Left ventricle myocardium inferior (tissue), 1 donor: ENCODE measurements at places on chromosomes 1 and 21. TPM values are rescaled to one million over a fixed set of nuclear protein-coding genes. Genes with fewer than 3 reads are reported as not detected.
A peak's percentile ranks its signal among the peaks of the same experiment; 100 is the strongest.

KCNE2 gene
- not detected for total RNA-seq

DNA sequence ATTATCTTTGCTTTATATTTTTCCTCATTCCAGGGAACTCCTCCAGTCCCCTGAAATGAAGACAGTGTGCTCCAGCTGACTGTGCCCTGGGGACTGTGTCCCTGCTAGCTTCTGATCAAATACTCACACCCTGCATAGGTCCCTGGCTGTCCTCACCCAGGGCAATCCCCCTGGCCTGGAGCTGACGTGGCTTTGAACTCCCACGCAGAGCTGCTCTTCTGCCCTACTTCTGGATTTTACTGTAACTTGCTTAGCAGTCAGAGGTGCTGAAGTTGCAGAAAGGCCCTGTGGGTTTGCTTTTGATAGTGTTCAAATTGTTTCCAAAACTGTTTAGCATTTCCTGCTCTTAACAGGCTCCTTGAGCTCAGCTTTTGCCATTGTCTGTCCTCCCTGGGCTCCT, 186.5 kb downstream of the FASLG start:
- no peak overlapping the region for H3K4me3 ChIP-seq
- DNase-seq = no peak
- H3K36me3 ChIP-seq = no peaks in the 10 kb centered on the region

DNA sequence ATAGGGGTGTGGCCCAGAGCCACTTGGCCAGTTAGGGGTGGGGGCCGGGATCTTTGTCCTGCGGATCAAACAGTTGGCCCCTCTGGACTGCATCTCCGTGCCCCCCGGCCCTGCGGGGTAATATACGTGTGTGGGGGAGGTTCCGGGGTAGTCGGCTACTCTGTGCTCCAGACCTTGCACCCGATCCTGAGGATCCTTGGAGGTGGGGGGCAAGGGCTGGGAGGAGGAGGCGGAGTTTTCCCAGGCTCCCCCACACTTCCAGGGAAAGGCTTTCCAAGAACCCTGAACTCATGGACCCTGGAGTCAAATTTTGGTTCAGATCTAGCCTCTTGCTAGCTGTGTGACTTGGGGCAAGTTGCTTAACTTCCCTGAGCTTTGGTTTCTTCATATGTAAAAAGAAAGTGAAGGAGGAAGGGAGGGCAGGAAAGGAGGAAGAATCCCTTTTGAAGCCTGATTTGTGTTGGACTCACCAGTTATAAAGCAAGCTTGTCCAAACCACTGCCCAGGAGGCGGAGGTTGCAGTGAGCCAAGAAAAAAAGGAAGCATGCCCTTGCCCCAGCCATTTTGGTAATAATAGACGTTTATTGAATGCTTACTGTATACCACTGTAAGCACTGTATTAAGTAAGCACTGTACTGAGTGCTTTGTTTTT, 686 bp downstream of the MIIP start:
- H3K4me3 ChIP-seq = peak overlapping the region; percentile 98
- DNase-seq = peak; percentile 22
- no peaks in the 10 kb centered on the region for H3K27me3 ChIP-seq
- peak overlapping the region; percentile 87 for H3K27ac ChIP-seq
- peaks cover 34% of the 10 kb centered on the region for H3K36me3 ChIP-seq
- H3K4me1 ChIP-seq = peaks cover 23% of the 10 kb centered on the region

MAPKAPK2 gene
- 215 TPM for total RNA-seq

DNA sequence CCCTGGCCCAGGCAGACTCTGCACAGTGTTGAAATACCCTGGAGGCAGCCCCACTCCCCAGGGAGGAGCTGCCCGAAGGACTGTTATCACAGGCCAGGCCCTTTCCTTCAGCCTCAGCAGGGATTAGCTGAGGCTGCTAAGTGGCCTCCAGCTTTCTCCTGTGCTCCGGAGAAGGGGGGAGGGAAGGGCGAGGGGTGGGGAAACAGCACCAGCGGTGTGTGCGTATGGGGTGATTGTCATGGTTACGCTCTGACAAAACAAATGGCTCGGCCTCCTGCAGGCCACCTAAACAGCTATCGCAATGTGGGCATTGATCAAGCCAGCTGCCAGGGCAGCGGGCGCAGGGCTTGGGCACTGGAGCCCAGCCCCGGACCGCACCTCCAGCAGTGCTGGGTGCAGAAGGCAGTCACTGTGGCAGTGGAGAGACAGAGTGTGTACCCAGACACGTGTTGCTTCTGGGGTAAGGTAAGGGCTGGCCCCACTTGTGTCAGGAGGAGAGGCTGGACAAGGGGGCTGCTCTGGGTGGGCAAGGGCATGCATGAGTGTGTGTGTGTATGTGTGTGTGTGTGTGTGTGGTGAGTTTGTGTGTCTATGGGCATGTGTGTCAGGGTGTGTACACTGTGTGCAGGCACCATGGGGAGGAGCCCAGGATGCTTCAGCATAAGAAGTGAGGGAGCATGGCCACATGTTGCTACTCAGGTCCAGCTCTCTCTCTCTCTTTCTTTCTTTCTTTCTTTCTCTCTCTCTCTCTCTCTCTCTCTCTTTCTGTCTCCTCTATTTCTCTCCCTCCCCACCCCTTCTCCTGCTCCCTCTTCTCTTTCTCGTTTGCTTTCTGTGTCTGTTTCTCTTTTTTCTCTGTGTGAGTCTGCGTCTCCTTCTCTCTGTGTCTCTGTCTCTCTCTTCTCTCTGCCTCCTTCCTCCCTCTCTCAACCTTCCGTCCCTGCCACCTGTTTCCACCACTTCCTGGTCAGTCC, at the start of gene VWA5B1:
Gene VWA5B1 (plus strand): TSS at position 252 of the 974 bp plus-strand sequence. CDS start 19,727 bp downstream, outside the sequence.
- H3K36me3 ChIP-seq = no peaks in the 10 kb centered on the region
- H3K4me3 ChIP-seq = peak within 1 kb of the TSS; percentile 39
- no peak within 1 kb of the TSS for H3K27ac ChIP-seq
- DNase-seq = no peak
- H3K4me1 ChIP-seq = peaks cover 8% of the 10 kb centered on the region

GRCh38 chr1:154221278-154222001, 685 bp downstream of the UBAP2L start:
- peak overlapping the region; percentile 87 for H3K4me3 ChIP-seq
- no peaks in the 10 kb centered on the region for H3K27me3 ChIP-seq
- H3K27ac ChIP-seq = peak overlapping the region; percentile 98
- peak; percentile 57 for DNase-seq

TEX38 gene
- total RNA-seq = 0.22 TPM

TSTD1 gene
- total RNA-seq = 13.4 TPM

IL20 gene
- not detected for total RNA-seq

DNA sequence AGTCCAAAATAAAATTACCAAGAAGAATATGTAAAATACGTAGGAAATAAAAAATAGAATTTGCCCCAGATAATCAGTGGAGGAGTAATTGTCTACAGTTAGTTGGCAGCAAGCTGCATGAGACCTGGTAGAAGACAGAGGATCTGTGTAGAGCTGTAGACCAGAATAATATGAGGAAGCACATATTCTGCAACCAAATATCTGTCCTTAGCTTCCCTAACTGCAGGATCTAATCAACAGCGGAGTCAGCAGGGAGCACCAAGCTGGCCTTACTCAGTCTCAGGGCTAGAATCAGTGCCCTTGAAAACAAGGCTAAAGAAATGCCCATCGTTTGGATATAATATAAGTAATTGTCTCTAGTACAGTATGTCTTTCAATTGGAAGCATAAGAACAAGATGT, 6.1 kb upstream of the GCSAML start:
- H3K4me3 ChIP-seq = no peak overlapping the region
- no peak overlapping the region for H3K27ac ChIP-seq
- H3K4me1 ChIP-seq = no peaks in the 10 kb centered on the region
- H3K36me3 ChIP-seq = no peaks in the 10 kb centered on the region
- no peak for DNase-seq

DNA sequence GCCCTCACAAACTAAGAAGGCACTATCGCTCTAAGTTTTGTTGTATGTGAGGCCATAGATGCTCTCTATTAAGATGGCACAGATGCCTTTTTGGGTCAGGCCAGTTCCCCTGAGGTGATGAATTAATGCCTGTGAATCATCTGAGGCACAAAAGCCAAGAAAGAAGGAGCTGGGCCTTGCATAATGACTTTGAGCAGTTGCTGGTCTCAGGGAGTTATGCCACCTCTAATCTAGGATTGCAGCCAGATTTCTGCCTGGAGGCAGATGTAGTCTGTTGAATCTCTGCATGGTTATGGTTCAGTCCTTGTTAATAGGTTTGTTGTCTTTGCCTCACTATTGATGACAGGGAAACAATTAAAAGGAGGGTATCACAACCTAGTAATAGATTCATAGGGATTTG, 168.1 kb upstream of the CHRM3 start:
- no peaks in the 10 kb centered on the region for H3K36me3 ChIP-seq
- H3K4me3 ChIP-seq = no peak overlapping the region
- H3K27ac ChIP-seq = no peak overlapping the region
- no peak for DNase-seq
- H3K27me3 ChIP-seq = no peaks in the 10 kb centered on the region

GRCh38 chr21:26972192-26972591, 5.3 kb upstream of the ADAMTS5 start:
- DNase-seq = no peak
- no peak overlapping the region for H3K4me3 ChIP-seq
- peaks cover 23% of the 10 kb centered on the region for H3K27me3 ChIP-seq
- no peak overlapping the region for H3K27ac ChIP-seq
- peaks cover 10% of the 10 kb centered on the region for H3K4me1 ChIP-seq
- no peaks in the 10 kb centered on the region for H3K36me3 ChIP-seq

GRCh38 chr21:31647650-31648049, 11.8 kb upstream of the SOD1 start:
- no peak for DNase-seq
- no peaks in the 10 kb centered on the region for H3K4me1 ChIP-seq
- no peak overlapping the region for H3K27ac ChIP-seq
- H3K27me3 ChIP-seq = no peaks in the 10 kb centered on the region
- no peaks in the 10 kb centered on the region for H3K36me3 ChIP-seq

DNA sequence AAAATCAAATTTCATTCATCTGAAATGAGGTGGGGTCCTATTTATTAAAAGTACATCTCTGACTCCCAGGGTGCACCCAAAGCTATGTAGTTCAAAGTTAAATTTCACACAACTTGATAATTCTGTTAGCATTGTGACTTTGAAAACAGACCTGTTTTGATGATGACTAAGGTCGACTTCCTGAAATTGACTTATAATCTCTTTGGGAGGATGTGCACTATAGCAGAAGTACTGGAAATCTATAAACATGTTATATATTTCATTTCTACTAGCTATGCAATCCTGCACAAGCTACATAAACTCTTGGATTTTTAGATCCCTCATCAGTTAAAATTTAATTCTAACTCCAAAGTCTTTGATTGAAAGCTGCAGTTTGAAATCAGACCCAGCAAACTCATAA, 507.6 kb downstream of the NEGR1 start:
- no peak overlapping the region for H3K27ac ChIP-seq
- H3K27me3 ChIP-seq = no peaks in the 10 kb centered on the region
- peaks cover 17% of the 10 kb centered on the region for H3K4me1 ChIP-seq
- H3K36me3 ChIP-seq = no peaks in the 10 kb centered on the region
- no peak overlapping the region for H3K4me3 ChIP-seq
- no peak for DNase-seq

DNA sequence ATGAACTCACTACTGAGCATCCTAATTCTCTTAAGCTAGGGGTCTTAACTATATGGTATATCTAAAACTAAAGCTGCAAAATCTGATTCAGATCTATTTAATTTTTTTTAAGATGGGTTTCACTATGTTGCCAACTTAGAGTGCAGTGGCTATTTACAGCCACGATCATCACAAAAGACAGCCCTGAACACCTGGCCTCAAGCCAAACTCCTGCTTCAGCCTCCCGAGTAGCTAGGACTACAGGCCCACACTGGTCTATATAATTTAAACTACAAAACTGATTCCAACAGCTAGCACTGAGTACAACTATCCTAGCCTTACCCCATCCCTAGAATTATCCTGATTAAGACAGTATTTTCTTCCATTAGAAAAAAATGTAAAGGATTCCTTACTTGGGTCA, 37.1 kb downstream of the EIF4G3 start:
- H3K4me1 ChIP-seq = peaks cover 14% of the 10 kb centered on the region
- no peak overlapping the region for H3K4me3 ChIP-seq
- H3K36me3 ChIP-seq = peaks cover 16% of the 10 kb centered on the region

GRCh38 chr1:40978886-40979240, 633 bp upstream of the CTPS1 start:
- H3K4me3 ChIP-seq = peak overlapping the region; percentile 79
- peak overlapping the region; percentile 98 for H3K27ac ChIP-seq
- no peak for DNase-seq
- H3K4me1 ChIP-seq = peaks cover 29% of the 10 kb centered on the region
- H3K27me3 ChIP-seq = no peaks in the 10 kb centered on the region

KCNJ9 gene
- 0.05 TPM for total RNA-seq

DNA sequence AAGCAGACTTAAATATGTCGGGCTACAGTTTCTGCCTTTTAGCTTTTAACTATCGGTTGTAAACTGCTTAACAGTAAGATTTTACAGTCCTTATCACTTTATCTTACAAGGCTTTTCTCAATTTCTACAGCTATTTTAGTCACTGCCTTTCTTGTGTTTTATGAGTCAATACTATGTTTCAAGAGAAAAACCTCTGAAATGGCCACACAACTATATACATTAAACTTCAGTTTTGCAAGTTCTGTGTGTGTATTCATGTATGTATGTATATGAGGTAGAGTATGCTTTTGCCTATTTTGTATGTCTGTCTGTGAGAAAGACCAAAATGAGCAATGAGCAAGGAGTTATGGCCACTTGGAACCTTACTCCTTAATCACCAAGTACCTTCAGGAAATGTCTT, 169.8 kb downstream of the SYT2 start:
- no peaks in the 10 kb centered on the region for H3K27me3 ChIP-seq
- no peaks in the 10 kb centered on the region for H3K36me3 ChIP-seq
- H3K4me1 ChIP-seq = peaks cover 94% of the 10 kb centered on the region
- peak overlapping the region; percentile 65 for H3K27ac ChIP-seq
- no peak for DNase-seq

- DNase-seq = no peak
- no peak overlapping the region for H3K4me3 ChIP-seq
- H3K4me1 ChIP-seq = no peaks in the 10 kb centered on the region
- no peaks in the 10 kb centered on the region for H3K27me3 ChIP-seq
- no peak overlapping the region for H3K27ac ChIP-seq
- H3K36me3 ChIP-seq = peaks cover 93% of the 10 kb centered on the region
These were observed 15.8 kb upstream of the SLFNL1 start for GRCh38 chr1:41037116-41037903.

LCK gene
- 0.63 TPM for total RNA-seq

DNA sequence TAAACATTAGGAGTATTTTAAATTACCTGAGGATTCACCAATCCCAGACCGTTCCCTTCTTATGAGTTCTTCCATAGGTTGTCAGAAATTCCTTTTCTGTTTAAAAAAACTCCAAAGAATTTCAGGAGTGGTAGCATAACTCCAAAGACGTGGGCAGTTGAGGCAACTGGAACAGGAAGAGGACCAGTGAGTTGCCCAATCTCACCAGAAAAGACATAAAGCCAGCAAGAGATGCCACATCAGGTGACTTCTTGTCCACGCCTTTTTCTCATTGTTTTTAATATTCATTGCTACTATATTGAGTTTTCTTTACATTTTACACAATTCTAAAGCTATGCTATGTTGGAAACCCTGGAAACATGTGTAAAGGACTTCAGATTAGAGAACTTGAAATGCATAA, 88.1 kb upstream of the JAK1 start:
- H3K36me3 ChIP-seq = peaks cover 41% of the 10 kb centered on the region
- H3K27me3 ChIP-seq = no peaks in the 10 kb centered on the region
- H3K4me3 ChIP-seq = no peak overlapping the region
- no peak overlapping the region for H3K27ac ChIP-seq

GRCh38 chr1:201137579-201138310, 10.8 kb upstream of the ASCL5 start:
- H3K27ac ChIP-seq = peak overlapping the region; percentile 52
- H3K36me3 ChIP-seq = peaks cover 60% of the 10 kb centered on the region
